Cerebellum (tissue), 4 donors: ENCODE measurements at places on chromosomes 7 and 10. TPM values are rescaled to one million over a fixed set of nuclear protein-coding genes. Genes with fewer than 3 reads are reported as not detected.
A peak's percentile ranks its signal among the peaks of the same experiment; 100 is the strongest.

DNA sequence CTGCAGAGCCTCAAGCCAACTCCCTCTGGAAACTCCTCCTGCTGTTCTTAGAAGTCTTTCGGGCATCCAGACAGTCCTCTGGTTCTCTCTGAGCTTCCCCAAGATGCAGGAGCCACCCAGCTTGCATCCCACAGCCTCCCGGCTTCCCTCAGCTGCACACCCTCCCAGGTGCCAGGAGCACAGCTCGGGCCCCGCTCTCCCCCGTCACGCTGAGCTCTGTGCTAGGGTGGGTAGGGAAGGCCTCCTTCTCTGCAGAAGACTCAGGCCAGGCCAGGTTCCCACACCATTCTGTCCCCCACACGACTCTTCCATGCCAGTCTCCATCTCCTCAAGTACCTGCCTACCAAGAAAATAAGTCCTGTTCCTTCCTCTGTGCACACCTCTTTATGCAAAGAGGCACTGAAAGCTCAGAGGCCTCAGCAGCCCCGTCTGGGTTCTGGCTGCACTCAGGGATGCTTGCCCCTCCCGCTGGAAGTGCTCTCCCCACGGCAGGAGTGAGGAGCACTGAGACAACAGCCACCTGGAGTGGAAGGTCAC, 537.1 kb downstream of the PTPRN2 start:
- no peak for DNase-seq

CXCL12 gene
- total RNA-seq, result 90.7 TPM

MYH16 gene
- not detected for total RNA-seq

DNA sequence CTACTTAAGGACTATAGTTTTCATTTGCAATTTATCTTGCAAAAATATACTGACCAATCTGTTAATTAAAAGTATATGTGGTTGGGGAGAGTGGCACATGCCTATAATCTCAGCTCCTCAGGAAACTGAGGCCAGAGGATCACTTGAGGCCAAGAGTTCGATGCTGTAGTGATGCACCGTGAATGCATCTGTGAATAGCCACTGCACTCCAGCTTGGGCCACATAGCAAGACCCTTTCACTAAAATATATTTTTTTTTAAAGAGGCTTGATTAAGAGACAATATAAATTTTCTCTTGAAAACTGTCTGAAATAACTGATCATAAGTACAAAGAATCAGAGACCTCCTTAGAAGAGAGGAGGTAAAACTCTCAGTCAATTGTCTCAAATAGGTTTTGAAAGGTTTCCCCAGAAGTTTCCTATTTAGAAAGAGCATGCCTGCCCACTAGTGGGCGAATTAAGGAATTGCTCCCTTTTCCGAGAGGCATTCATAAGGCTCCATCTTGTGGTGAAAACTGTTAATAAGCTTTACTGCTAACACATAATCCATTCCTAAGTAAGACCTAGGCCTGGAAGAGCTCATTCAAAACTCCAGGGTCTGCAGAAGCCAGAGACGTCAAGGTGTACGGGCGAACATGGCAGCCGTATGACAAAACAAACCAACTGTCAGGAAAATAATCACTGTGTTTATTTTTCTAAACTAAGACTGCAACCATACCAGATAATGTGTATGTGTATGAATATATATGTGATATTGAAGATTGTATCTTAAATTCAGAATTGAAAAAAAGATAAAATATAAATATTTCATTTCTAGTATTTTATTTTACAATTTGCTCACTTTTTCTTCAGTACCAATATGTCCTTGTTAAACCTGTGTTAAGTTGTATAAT, 6.8 kb upstream of the TAS2R40 start:
- DNase-seq, result peak; percentile 70

DNA sequence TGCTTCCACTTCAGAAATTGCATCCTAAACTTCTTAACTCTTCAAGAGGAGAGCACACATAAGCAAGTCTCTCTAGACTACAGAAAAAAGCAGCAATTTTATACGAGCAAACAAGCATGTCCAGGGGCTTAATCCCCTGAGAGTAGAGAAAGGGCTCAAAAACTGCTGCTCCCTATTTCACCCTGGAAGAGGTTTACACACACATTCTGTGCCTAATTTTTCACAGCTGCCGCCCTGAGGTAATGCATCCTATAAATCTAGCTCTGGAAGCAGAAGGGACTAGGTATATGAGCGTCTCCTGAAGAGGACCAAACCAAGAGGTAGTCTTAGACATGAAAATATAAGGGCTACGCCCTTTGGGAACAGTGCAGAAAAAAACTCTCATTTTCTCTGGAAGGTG, 73.1 kb downstream of the CRPPA start:
- no peak for DNase-seq
